ENCODE measurements at places on chromosomes 3 and 15. TPM values are rescaled to one million over a fixed set of nuclear protein-coding genes. Genes with fewer than 3 reads are reported as not detected.

- DNase-seq: no peak
These were observed 10.6 kb upstream of the SPRED1 start for GRCh38 chr15:38242055-38242454.

- DNase-seq: peak; percentile 85
These were observed 152.2 kb downstream of the ALCAM start for GRCh38 chr3:105518806-105519418.

- DNase-seq: peak; percentile 54
These were observed 13.0 kb upstream of the CSK start for GRCh38 chr15:74768771-74769342.

- no peak for DNase-seq
These were observed 557.5 kb downstream of the OCA2 start for GRCh38 chr15:27541581-27541980.

GRCh38 chr3:100213891-100214573 is 46.8 kb upstream of the TBC1D23 start:
- peak; percentile 55 for DNase-seq

DNAJA4 gene
- total RNA-seq: 0.65 TPM

PLSCR5 gene
- not detected for total RNA-seq

GRCh38 chr3:152379415-152380042 is 110.8 kb downstream of the MBNL1 start:
- DNase-seq: no peak

OXTR gene
- 6.1 TPM for total RNA-seq

GRCh38 chr3:57627976-57628375 is 30.8 kb upstream of the ARF4 start:
- no peak for DNase-seq

DNA sequence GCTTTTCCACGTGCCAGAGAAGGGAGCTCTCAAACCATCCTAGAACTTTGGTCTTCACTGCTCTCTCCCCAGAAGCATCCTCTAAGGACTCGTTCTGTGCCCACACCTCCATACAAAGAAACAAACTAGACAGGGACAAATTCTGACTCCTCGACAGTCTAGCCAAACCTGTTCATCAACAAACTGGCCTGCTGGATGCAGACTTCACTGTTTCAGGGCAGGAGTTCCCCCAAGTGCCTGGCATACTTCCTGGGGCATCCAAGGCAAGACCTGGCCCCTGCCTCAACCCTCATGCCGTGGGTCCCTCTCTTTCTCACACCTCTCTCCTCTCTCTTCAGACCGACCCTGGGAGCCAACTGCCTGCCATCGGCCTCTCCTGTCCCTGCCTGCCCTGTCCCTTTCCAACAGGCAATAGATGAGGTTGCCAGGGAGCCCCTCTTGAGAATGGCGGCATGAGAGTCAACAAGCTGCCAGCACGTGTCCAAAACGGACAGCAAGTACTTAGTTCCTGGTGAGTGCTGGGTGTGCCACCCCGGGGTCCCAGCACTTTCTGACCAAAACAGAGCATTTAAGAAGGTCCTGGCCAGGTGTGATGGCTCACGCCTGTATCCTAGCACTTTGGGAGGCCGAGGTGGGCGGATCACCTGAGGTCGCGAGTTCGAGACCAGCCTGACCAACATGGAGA is 79.1 kb upstream of the HES1 start:
- DNase-seq: no peak

- DNase-seq: no peak
These were observed 719.4 kb upstream of the CFAP20DC start for GRCh38 chr3:59769127-59769750.

GRCh38 chr15:82648257-82649103 is 1.3 kb upstream of the CPEB1 start:
- no peak for DNase-seq

- DNase-seq: no peak
These were observed 16.6 kb downstream of the CHCHD6 start for GRCh38 chr3:126720596-126720995.

CA12 gene
- total RNA-seq: 174 TPM

DNA sequence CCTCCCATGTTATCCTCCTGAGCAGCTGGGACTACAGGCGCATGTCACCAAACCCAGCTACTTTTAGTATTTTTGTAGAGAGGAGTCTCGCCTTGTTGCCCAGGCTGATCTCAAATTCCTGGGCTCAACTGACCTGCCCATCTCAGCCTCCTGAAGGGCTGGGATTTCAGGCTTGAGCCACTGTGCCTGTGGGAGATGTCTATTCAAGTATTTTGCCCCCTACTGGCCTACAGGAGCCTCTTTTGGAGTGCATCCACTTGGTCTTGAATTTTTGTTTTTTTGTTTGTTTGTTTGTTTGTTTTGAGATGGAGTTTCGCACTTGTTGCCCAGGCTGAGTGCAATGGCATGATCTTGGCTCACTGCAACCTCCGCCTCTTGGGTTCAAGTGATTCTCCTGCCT is 3.2 kb upstream of the DHX30 start:
- DNase-seq: no peak

GRCh38 chr3:197306374-197307086 is 8.1 kb upstream of the DLG1 start:
- DNase-seq: peak; percentile 89

TMOD2 gene
- total RNA-seq: 18.9 TPM

DNA sequence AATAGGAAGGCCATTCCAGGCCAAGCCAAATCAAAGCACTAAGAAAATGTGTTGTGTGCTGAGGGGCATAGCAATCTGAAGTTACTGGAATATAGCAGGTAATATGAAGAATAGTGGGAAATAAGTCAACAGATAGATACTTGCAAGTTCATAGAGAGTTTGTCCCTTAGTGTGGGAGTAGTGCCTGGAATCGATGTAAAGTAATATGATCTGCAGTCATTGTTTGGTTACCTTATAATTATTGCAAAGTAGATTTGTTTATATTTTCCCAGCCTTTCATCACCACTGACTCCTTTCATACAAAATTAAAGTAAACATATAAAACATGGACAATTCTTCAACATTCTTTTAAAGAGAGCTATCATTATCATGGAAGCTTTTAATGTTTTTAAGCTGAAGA is 420.9 kb upstream of the NECTIN3 start:
- DNase-seq: no peak

GRCh38 chr15:40787344-40787841 is 17.6 kb downstream of the C15orf62 start:
- peak; percentile 71 for DNase-seq

STRA6 gene
- total RNA-seq: 0.18 TPM

COX17 gene
- 17.0 TPM for total RNA-seq

SH3GL3 gene
- 2.1 TPM for total RNA-seq
